ENCODE measurements at places on chromosomes 13 and 19.

GRCh38 chr13:33205804-33206221 is 79.7 kb downstream of the STARD13 start:
- DNase-seq = peak; percentile 71

DNA sequence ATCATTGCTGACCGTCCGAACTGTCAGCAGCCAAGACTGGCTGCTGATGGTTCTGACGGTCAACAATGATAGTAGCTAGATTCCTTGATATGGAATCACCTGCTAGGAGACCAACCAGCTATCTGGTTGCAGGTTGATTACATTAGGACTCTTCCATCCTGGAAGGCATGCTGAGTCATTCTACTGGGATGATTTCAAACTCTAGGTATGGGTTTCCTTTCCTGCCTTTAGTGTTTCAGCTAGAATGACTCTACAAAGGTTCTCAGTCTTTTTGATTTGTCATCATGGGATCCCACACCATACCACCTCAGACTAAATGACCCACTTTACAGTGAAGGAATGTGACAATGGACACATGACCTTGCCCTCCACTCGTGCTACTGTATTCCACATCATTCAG is 138.1 kb upstream of the KL start:
- peak; percentile 51 for DNase-seq

- DNase-seq = peak; percentile 86
These were observed 4.9 kb upstream of the SMIM17 start for GRCh38 chr19:56637976-56638555.

GRCh38 chr13:30125422-30126073 is 181.8 kb downstream of the KATNAL1 start:
- peak; percentile 97 for DNase-seq

DNA sequence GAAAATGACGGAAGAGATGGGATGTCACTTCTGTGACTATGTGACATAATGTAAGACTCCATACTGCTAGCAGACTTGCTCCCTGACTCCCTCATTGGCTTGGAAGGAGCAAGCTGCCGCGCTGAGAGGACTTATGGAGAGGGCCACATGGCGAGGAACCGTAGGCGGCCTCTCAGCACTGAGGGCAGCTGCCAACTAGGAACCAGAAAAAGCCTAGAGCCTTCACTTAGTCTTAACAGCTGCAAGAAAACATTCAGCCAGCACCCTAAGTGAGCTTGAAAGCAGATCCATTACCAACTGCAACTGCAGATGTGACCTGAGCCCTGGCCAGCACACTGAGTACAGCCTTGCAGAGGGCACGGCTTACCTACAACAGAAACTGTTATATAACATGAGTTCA is 33.9 kb downstream of the USP12 start:
- DNase-seq = no peak

GRCh38 chr19:661427-662196 is 1.4 kb downstream of the RNF126 start:
- DNase-seq = no peak

DNA sequence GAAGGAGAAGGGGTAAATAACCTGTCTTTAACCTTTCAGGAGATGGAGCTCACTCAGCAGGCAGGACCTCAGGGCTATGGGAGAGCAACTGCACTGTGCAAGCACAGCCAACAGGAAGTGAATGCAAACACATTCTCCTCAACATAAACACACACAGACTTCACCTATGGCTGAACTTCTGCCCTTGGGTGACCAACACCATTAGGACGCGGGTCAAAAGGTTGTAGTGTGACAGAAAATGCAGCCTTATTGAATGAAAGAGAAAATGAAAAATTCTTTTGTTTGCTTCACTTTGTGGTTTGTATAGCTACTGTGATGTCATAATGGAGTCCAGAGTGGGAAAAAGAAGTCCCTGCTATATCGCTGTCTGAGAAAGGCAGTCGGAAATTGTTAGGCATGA is 323.0 kb downstream of the NDFIP2 start:
- DNase-seq = no peak

DNA sequence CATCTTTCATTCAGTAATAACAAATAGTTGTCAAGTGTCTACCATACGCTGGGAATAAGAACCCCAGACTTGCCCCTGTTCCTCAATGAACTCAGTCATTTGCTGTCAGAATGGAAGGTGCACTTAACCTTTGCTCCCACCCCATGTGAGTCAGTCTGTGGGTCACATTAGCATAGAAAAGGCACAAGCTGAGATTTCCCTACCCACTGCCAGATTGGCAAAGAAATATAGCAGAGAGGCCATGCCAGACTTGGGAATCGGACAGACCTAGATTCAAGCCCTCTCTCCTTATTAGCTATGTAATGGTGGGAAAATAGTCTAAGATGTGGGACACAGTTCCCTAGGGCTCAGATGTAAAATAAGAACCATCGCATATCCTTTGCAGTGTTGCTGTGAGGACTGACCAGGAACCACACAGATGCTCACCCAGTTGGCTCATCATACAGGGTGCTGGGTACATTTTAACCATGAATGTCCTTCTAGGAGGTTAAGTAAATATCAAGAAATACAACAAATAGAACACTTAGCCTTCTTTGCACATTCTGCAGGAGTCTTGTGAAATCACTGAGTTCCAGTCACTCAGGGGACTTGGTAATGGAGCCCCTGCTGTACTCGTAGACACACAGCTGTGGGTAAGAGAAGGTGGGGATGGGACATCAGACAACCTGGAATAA is 218.2 kb downstream of the FGF14 start:
- no peak for DNase-seq

DNA sequence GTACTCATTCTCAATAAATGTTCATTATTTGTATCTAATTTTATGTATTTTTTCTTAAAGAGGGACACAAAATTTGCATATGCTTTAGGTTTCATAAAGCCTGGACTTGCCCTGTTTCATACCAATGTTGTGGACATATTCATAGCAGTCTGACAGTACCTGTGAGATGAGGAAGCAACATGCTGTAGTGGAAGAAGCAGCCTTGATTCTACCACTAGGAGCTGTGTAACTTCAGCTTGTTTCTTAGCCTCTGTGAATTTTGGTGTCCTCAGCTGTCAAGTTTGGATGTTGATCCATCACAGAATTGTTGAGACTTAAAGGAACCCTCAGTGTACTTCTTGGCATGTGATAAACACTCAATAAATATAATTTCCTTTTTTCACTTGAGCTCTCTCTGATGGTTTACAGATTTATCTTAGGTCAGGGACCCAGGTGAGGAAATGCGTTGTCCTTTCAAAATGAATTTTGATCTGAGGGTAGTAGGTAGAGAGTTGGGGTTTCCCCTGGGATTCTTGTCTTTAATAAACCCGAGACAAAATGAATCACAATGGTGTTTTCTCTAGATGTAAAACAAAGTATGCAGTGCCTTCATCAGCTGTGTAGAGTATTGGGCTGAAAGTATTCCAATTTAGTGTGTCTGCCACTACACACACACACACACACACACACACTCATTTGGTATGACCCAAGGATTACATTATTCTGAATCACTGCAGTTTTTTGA is 152.1 kb downstream of the KCNRG start:
- DNase-seq = no peak
